HFFc6 (cell line): ENCODE measurements at places on chromosomes 5 and 9. TPM values are rescaled to one million over a fixed set of nuclear protein-coding genes. Genes with fewer than 3 reads are reported as not detected.
A peak's percentile ranks its signal among the peaks of the same experiment; 100 is the strongest.

Gene SEMA6A
- 0.39 to 0.51 TPM (median 0.50 TPM) in 3 replicates for total RNA-seq

- no peak for DNase-seq
Measured at GRCh38 chr9:72794946-72795345, 157.9 kb downstream of the ALDH1A1 start.

DNA sequence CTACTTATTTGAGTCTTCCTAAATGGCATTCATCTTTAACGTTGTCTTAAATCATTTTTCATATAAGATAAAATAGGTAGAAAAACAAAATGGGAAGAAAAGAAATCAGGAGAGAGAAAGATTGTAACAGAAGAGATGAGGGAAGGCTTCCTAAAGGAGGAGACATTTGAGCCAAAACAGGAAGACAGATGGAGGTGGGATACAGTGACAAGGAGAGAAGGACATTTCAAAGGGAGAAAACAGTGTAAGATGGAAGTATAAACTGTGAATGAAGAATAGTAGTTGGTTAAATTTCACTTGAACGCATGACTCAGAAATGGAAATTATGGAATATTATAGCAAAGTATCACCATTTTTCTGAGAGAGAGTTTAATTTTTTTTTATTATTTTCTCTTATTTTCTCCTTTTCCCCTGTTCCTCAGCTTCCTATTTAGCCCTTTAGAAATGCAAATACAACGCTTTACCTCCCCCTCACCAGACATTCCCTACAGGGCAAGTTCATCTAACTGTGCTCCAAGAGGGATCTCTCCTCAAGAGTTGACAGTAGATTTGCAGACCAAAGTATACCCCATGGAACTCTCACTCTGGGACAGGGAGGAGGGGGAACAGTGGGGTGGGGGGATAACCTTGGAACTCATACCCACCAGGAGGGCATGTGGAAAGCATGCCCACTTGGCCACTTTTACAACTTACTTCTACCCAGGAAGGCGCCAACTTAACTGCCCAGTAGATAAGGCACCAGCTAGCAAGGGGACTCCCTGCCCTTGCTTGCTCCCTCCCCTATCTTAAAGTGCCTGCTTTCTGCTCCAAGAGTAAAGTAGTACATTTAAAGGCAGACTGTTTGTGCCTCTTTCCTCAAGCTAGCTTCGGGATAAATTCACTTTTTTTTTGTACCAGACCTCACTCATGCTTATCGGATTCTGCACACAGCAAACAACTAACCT is 304.7 kb upstream of the POU5F2 start:
- no peak for DNase-seq

GRCh38 chr9:130743656-130744055 is 50.1 kb downstream of the EXOSC2 start:
- no peak for DNase-seq

- DNase-seq: no peak
Measured at GRCh38 chr9:1300941-1301340, 250.8 kb downstream of the DMRT2 start.

- peak; percentile 85 for DNase-seq
Measured at GRCh38 chr5:169350016-169350415, 49.1 kb upstream of the SLIT3 start.

GRCh38 chr9:114112778-114113584 is 13.9 kb upstream of the KIF12 start:
- peak; percentile 61 for DNase-seq

GRCh38 chr5:8633696-8634095 is 764.7 kb downstream of the MTRR start:
- DNase-seq: peak; percentile 15

DNA sequence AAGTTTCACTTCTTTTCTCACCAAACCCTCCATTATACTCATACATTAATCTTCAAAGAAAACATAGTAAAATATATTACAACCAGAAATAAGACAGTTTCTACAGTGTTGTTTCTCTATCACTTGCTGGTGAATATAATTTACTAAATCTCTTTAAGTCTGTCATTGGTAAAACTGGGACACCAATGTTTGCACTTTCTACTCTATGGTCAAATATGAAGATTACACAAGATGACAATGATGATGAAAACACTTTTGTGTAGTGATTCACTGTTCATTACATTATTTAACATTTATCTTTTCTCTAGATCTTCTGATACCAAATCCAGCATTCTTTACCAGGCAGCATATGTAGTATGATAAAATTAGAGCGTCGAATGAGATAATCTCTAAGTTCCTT is 459.1 kb downstream of the DMAC1 start:
- DNase-seq: no peak

GRCh38 chr5:5220901-5221631 is 80.9 kb downstream of the ADAMTS16 start:
- no peak for DNase-seq

- no peak for DNase-seq
Measured at GRCh38 chr5:73352649-73353230, 95.8 kb downstream of the FOXD1 start.
